Mesenchymal stem cell (in vitro differentiated cells and primary cell): ENCODE measurements at places on chromosomes 5 and 9.

DNA sequence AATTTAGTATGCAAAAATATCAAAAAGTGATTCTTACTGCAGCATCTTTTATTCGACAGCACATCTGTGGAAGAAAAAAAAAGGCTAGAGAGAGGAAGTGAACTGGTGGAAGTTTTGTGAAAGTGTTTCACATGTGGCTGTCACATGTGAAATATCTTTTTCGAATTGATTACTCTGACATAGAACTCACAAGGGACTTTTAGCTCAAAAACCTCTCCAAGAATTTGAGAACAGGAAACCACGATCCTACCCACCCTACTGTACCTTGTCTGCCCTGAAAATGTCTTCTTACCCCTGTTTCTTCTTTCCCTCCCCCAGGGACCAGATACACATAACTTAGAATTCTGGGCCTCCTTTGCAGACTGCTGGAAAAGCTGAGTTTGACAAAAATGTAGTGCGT is 106.5 kb upstream of the PRRC1 start:
- H3K4me1 ChIP-seq = no peaks in the 10 kb centered on the region
- no peak overlapping the region for H3K27ac ChIP-seq
- no peaks in the 10 kb centered on the region for H3K36me3 ChIP-seq
- no peaks in the 10 kb centered on the region for H3K27me3 ChIP-seq
- DNase-seq = no peak

GRCh38 chr9:86503314-86503713 is 149.1 kb upstream of the TUT7 start:
- H3K27me3 ChIP-seq = no peaks in the 10 kb centered on the region
- no peak overlapping the region for H3K4me3 ChIP-seq
- no peaks in the 10 kb centered on the region for H3K36me3 ChIP-seq

GRCh38 chr5:129630101-129630500 is 117.8 kb upstream of the MINAR2 start:
- H3K4me1 ChIP-seq = no peaks in the 10 kb centered on the region
- no peaks in the 10 kb centered on the region for H3K27me3 ChIP-seq
- H3K36me3 ChIP-seq = no peaks in the 10 kb centered on the region
- DNase-seq = no peak

- H3K27ac ChIP-seq = no peak overlapping the region
- DNase-seq = no peak
- H3K27me3 ChIP-seq = no peaks in the 10 kb centered on the region
- H3K4me1 ChIP-seq = peaks cover 2% of the 10 kb centered on the region
- H3K4me3 ChIP-seq = no peak overlapping the region
These were observed 83.6 kb downstream of the SNX24 start for GRCh38 chr5:122929001-122929400.

- peaks cover 19% of the 10 kb centered on the region for H3K4me1 ChIP-seq
- no peak overlapping the region for H3K4me3 ChIP-seq
- DNase-seq = no peak
- H3K27ac ChIP-seq = no peak overlapping the region
- no peaks in the 10 kb centered on the region for H3K27me3 ChIP-seq
These were observed 2.5 kb downstream of the ENTR1 start for GRCh38 chr9:136407911-136408310.

GRCh38 chr9:126591922-126592321 is 21.8 kb upstream of the LMX1B start:
- DNase-seq = no peak
- no peaks in the 10 kb centered on the region for H3K36me3 ChIP-seq
- H3K27ac ChIP-seq = no peak overlapping the region
- H3K27me3 ChIP-seq = peaks cover 41% of the 10 kb centered on the region

DNA sequence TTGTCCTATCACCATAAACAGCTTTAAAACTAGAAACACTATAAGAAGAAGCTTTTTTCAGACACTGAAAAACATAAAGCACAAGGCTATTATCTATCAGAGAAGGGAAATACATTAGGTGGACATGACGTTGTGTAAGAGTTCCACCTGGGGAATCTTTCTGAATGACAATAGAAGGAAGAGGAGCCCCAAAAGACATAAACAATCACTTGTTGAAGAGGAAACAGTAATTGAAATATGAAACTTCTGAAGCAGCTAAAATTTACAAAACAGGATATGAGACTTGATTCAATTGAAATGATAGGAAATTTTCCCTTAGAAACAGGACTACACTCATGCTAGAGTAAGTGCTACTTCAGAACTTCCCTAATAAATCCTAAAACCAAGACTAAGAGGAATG is 933.6 kb downstream of the EFNA5 start:
- H3K4me1 ChIP-seq = no peaks in the 10 kb centered on the region
- no peak for DNase-seq
- H3K4me3 ChIP-seq = no peak overlapping the region
- no peak overlapping the region for H3K27ac ChIP-seq

DNA sequence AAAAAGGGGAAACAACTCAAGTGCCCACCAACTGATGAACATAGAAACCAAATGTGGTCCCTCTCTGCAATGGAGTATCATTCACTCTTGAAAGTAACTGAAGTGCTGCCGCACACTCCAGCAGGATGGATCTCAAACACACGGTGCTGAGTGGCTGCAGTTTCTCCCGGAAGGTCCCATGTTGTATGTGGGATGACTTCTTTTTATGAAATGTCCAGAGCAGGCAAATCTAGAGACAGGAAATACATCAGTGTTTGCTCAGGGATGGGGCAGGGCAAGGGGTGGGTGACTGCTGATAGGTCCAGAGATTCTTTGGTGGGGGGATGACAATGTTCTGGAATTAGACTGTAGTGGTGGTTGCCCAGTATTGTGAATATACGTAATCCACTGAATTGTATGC is 89.9 kb upstream of the ADAMTS2 start:
- no peak overlapping the region for H3K4me3 ChIP-seq
- H3K27me3 ChIP-seq = peaks cover 18% of the 10 kb centered on the region
- no peaks in the 10 kb centered on the region for H3K4me1 ChIP-seq
- no peak for DNase-seq

DNA sequence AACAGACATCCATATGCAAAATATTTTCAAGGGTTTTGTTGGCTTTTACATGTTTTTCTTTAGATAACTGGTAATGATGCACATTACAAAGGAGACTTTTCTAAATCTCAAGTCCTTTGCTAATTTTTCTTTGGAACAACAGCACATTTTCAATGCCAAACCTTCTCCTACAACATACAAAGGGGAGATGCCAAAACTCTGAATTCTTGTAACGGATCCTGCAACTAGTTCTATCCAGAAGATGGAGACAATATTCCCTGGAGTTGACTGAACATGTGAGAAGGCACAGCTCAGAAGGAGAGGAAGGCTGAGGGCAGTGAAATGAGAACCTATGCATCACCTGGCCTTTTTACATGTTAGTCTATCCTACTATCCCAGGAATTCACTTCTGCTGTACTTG is 21.0 kb downstream of the DNAJA1 start:
- H3K36me3 ChIP-seq = peaks cover 11% of the 10 kb centered on the region
- H3K27ac ChIP-seq = no peak overlapping the region
- no peak for DNase-seq
- no peaks in the 10 kb centered on the region for H3K27me3 ChIP-seq
- H3K4me3 ChIP-seq = no peak overlapping the region

- DNase-seq = peak; percentile 31
- H3K4me3 ChIP-seq = no peak overlapping the region
These were observed 56.7 kb upstream of the TAF11L2 start for GRCh38 chr5:17441351-17441750.

DNA sequence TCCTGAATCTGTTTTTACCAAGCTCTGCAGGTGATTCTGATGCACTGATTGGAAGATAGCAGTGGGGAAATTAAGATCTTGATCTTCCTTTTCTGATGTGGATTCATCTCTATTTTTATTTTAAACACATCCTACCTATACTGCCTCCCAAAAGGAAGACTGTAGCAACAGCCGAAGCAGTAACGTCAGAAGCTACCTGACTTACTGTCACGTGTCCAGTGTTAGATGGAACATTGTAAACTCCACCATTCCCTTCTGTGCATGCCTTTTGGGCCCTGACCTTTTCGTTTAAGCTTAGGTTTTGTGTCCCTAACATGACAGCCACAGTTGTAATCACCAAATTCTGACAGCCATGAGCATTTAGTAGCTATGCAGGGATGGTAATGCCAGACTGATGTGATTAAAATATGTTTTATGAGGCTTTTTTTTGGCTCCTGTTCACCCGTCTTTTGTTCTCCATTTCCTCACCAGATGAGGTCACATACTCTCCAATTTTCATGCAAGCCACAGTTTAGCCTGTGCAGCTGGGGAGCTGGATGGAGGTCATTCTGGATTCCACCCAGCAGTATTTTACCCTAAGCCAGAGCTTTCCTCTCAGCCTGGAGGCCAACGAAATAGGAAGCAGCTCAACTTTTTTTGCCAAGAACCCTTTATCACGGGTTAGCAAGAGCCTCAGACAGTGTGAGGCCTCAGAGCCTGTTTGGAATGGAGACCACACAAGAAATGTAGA is 15.6 kb upstream of the FOXD1 start:
- H3K36me3 ChIP-seq = no peaks in the 10 kb centered on the region
- no peak for DNase-seq
- no peak overlapping the region for H3K4me3 ChIP-seq
- H3K27me3 ChIP-seq = peaks cover 8% of the 10 kb centered on the region
- no peaks in the 10 kb centered on the region for H3K4me1 ChIP-seq
- H3K27ac ChIP-seq = no peak overlapping the region

GRCh38 chr5:21680641-21681040 is 1172.5 kb downstream of the CDH12 start:
- DNase-seq = no peak
- no peaks in the 10 kb centered on the region for H3K36me3 ChIP-seq
- H3K4me3 ChIP-seq = no peak overlapping the region
- H3K27me3 ChIP-seq = peaks cover 4% of the 10 kb centered on the region

DNA sequence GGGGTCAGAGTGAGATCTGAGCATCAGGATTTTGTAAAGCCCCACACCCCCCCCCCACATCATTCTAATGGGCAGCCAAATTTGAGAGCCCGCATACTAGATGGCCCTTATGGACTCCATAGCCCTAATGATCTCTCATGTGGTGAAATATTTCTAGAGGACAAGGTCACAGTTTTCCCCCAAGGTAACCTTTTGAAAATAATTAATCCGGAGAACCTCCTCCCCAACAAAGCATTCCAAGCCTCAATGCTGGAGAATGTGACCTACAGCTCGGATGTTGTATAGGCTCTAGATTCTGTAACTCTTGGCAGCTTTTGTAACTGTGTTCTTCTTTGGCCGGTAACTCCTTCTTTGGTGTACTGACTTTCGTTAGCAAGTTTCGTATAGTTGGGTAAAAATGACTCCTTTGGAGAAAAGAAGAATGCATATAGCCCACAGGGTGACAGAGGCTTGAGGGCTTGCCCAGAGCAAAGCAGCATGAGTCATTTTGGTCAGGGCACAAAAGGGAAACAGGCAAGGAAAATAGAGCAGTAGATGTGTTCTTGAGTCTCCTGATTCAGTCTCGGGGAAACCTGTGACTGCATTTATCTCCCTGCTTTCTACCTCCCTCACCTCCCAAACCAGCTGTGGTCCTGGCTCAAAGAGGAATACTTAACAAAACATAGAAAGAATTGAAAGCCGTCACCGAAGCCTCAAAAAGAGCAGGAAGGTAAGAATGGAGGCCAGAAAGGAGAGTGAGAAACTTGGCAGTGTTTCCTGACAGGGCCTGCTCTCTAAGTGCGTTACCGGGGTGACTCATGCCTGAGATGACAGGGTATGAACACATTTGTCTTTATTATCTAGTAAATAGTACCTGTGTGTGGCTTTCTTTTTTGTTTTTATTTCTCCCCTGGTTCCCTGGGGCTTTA is 6.6 kb upstream of the XPA start:
- H3K27ac ChIP-seq = peak overlapping the region; percentile 92
- peaks cover 6% of the 10 kb centered on the region for H3K4me1 ChIP-seq
- H3K4me3 ChIP-seq = peak overlapping the region; percentile 49
- peaks cover 2% of the 10 kb centered on the region for H3K27me3 ChIP-seq
- DNase-seq = peak; percentile 85
- H3K36me3 ChIP-seq = no peaks in the 10 kb centered on the region

DNA sequence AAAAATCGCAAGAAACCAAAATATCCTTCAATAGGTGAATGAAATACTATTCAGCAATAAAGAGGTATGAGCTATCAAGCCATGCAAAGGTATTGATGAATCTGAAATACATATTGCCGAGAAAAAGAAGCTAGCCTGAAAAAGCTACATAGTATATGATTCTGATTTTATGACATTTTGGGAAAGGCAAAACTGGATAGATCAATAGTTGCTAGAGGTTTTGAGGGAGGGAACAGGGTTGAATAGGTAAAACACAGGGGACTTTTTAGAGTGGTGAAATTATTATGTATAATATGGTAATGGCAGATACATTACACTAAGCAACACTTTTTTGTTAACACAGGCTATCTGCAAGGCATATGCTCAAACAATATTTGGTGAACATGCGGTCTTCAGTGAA is 327.6 kb upstream of the ADAMTSL1 start:
- no peak for DNase-seq
- no peak overlapping the region for H3K4me3 ChIP-seq

GRCh38 chr5:131417240-131417869 is 153.5 kb downstream of the CDC42SE2 start:
- peaks cover 1% of the 10 kb centered on the region for H3K4me1 ChIP-seq
- no peak overlapping the region for H3K27ac ChIP-seq
- DNase-seq = peak; percentile 74
- H3K36me3 ChIP-seq = no peaks in the 10 kb centered on the region
- H3K4me3 ChIP-seq = no peak overlapping the region

- H3K27ac ChIP-seq = no peak overlapping the region
- H3K27me3 ChIP-seq = peaks cover 28% of the 10 kb centered on the region
- H3K4me1 ChIP-seq = no peaks in the 10 kb centered on the region
- H3K4me3 ChIP-seq = no peak overlapping the region
- no peak for DNase-seq
These were observed 23.4 kb upstream of the STRBP start for GRCh38 chr9:123291736-123292135.

- no peaks in the 10 kb centered on the region for H3K27me3 ChIP-seq
- H3K36me3 ChIP-seq = no peaks in the 10 kb centered on the region
- H3K4me3 ChIP-seq = no peak overlapping the region
- DNase-seq = no peak
These were observed 228.6 kb downstream of the SLF1 start for GRCh38 chr5:94847019-94847418.

DNA sequence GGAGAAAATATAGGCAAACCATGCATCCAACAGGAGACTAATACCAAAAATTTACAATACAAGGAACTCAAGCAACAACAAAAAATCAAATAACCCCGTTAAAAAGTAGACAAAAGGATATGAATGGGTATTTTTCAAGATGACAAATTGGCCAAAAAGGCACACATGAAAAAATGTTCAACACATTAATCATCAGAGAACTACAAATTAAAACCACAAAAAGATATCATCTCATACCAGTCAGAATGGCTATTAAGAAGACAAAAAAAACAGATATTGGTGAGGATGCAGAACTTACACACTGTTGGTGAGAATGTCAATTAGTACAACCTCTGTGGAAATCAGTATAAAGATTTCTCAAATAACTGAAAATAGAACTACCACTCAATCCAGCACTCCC is 35.0 kb downstream of the TEX10 start:
- H3K27me3 ChIP-seq = no peaks in the 10 kb centered on the region
- H3K27ac ChIP-seq = no peak overlapping the region
- no peak for DNase-seq
- H3K4me3 ChIP-seq = no peak overlapping the region
- H3K36me3 ChIP-seq = peaks cover 4% of the 10 kb centered on the region

- H3K27ac ChIP-seq = no peak overlapping the region
- H3K4me1 ChIP-seq = no peaks in the 10 kb centered on the region
- DNase-seq = no peak
- H3K27me3 ChIP-seq = no peaks in the 10 kb centered on the region
These were observed 154.3 kb downstream of the HMHB1 start for GRCh38 chr5:143966280-143966679.
